Psoas muscle (tissue), 8 donors: ENCODE measurements at places on chromosomes 11 and 22. TPM values are rescaled to one million over a fixed set of nuclear protein-coding genes. Genes with fewer than 3 reads are reported as not detected.
A peak's percentile ranks its signal among the peaks of the same experiment; 100 is the strongest.

- no peak for DNase-seq
Observed at GRCh38 chr11:111922803-111923202, 4.1 kb downstream of the C11orf52 start.

- DNase-seq, result no peak
Observed at GRCh38 chr11:15186146-15186545, 71.4 kb downstream of the INSC start.

- peak; percentile 72 for DNase-seq
Observed at GRCh38 chr11:45771193-45771565, 33.8 kb upstream of the SLC35C1 start.

DNA sequence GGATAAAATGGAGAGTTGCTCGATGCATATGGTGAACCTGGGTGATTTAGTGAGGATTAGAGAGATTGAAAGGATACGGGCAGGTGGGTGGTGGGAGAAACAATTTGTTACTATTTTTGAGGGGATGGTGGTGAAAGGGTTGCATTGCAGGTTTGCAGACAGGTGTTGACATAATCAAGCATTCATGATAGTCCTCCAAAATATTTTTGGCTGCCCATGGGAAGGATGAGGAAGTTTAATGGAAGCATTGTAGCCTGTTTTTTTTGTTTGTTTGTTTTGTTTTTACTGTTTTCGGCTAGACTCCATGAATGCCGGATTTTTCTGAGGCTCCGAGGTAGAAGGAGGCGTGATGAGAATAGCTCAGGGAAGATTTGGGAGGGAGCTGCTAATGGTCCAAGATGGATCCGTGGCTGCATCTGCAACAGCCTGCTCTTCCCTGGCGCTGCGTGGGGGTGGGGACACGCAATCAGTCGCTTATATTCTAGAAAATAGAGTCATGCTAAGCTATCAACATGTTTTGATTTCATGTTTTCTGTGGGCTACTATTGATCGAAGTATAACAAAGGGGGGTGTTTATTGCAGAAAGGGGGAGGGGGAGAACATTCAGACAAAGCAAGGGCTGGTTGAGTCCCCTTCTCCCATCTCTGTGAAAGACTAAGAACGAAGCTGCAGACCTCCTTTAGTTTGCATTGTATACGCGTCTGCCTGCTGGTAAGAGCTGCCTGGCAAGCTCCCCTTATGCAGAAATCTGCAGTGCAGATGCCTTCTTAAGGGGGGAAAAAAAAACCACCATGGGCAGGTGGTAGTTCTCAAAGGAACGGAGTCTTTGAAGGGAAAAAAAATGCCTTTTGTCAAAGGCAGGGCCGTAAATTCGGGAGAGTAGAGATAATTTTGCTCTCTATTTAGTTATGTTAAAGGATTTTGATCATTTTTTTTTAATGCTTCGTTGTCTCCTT lies 1.0 kb downstream of the RTN3 start:
- no peak for DNase-seq

GRCh38 chr11:107508858-107509244 lies 51.2 kb upstream of the CWF19L2 start:
- DNase-seq, result no peak

DNA sequence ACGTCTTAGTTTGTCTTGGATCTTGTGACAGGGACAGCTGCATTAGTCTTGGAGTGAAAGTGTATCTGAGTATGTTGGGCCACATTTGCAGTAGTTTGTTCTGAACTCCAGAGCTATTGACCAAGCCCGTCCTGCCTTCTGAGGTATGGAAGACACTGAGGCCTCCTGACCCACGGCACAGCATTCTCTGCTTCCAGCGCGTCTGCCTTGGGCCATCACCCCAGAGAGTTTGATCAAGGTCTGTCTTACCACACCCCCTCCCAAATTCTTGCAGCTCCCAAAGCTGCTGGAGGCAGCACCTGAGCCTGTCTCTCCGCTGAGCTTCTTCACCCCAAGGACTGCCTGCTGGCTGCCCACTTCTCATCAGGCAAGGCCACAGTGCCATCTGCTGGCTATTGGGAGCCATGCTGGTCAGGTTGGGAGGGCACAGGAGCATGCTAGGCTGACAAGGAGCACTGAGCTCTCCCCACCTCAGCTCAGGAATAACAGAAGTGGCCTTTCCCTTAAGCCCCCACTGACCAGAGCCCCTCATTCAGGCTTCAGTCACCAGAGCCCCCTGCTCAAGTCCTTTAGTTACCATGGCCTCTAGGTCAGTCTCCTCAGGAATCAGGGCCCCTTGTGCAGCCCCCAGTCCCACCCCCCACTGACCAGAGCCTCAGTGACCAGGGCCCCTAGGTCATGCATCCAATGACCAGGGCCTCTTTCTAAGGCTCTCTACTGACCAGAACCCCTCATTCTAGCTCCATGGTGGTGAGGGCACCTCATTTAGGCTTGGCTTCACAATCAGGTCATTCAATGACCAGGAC lies 27.2 kb upstream of the SMPD1 start:
- peak; percentile 90 for DNase-seq

- no peak for DNase-seq
Observed at GRCh38 chr11:43908683-43909082, 28.1 kb downstream of the ALKBH3 start.

Gene OSM
- 0.08 TPM for polyA plus RNA-seq

- DNase-seq, result no peak
Observed at GRCh38 chr11:6438979-6439571, 1.7 kb downstream of the HPX start.

Gene SCN4B
- polyA plus RNA-seq, result 3.6 TPM

- DNase-seq, result no peak
Observed at GRCh38 chr22:46596819-46597218, 23.4 kb upstream of the GRAMD4 start.

- DNase-seq, result no peak
Observed at GRCh38 chr11:8732324-8732670, 49.7 kb downstream of the RPL27A start.

- DNase-seq, result peak; percentile 79
Observed at GRCh38 chr11:57476047-57476756, 15.9 kb downstream of the RTN4RL2 start.

Gene ZNF280B
- polyA plus RNA-seq, result 0.09 TPM

GRCh38 chr11:26556582-26556981 lies 15.5 kb downstream of the MUC15 start:
- DNase-seq, result no peak

- no peak for DNase-seq
Observed at GRCh38 chr11:128189823-128190222, 397.5 kb downstream of the ETS1 start.

GRCh38 chr11:78265326-78265725 lies 76.6 kb downstream of the USP35 start:
- DNase-seq, result no peak

Gene DERL3
- 0.92 TPM for polyA plus RNA-seq

Gene SCGB1D2
- polyA plus RNA-seq, result 1.1 TPM

GRCh38 chr11:6660712-6661111 lies 5.1 kb upstream of the DCHS1 start:
- no peak for DNase-seq

Gene KCNJ11
- polyA plus RNA-seq, result 87.5 TPM

- DNase-seq, result peak; percentile 9
Observed at GRCh38 chr22:37182101-37182948, 5.7 kb downstream of the C1QTNF6 start.

DNA sequence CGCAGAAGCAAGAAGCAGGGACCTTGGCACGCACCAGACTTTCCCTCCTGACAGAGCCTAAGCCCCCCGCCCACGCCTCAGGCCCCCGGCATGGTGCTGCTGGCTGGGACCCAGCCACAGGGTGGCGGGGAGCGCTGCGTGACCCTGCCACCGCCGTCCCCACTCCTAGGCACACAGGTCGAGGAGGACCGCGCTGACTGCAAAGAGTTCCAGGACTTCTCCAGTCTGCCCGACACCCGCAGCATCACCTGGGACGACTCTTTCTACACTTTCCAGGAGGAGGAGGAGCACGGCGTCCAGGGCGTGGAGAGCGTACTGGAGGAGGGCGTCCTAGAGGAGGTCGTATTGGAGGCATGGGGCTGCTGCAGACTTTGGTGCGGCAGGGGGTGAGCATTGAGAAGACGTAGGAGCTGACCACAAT lies 103.7 kb downstream of the TRIM51G start:
- peak; percentile 48 for DNase-seq
